ENCODE measurements at places on chromosomes 1 and 21. TPM values are rescaled to one million over a fixed set of nuclear protein-coding genes. Genes with fewer than 3 reads are reported as not detected.

DNA sequence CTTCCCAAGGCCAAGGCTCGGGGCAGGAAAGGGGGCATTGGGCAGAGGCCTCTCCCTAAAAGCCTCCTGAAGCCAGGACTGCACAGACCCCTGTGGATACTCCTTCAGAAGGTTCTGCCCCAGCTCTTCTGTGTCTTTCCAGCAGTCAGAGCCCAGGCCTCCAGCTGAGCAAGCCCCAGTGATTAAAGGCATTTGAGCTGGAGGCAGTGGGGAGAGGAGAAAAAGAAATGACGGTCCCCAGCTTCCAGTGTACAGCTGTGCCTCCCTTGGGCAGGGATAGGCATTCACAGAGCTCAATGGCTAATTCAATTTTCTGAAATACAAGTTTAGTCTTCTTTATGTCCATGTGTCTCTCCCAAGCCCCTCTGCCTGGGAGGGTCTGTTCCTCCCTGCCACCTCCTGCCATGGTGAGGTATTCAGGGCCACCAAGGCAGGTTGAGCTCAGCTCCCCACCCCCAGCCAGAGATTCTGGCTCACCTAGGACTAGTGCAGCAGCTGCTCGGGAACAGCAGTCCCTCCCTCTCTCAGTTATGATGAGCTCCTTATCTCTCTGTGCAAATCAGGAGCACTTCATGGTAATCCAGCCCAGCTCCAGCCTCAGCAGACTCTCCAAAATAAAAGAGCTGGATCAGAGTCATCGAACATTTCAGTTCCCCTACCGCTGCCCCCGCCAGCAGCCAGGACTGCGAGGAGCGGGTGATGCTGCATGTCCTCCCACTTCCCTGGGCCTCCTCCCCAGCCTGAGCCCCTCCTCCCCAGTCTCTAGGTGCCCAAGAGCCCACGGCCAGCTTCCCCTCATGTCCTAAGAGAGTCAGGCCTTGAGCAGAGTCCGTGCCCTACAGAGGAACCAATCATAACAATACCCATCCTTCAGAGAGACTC lies 208.4 kb upstream of the ZC3H12A start:
- H3K27ac ChIP-seq, result no peak overlapping the region
- DNase-seq, result no peak
- no peaks in the 10 kb centered on the region for H3K4me1 ChIP-seq
- no peaks in the 10 kb centered on the region for H3K36me3 ChIP-seq

DNA sequence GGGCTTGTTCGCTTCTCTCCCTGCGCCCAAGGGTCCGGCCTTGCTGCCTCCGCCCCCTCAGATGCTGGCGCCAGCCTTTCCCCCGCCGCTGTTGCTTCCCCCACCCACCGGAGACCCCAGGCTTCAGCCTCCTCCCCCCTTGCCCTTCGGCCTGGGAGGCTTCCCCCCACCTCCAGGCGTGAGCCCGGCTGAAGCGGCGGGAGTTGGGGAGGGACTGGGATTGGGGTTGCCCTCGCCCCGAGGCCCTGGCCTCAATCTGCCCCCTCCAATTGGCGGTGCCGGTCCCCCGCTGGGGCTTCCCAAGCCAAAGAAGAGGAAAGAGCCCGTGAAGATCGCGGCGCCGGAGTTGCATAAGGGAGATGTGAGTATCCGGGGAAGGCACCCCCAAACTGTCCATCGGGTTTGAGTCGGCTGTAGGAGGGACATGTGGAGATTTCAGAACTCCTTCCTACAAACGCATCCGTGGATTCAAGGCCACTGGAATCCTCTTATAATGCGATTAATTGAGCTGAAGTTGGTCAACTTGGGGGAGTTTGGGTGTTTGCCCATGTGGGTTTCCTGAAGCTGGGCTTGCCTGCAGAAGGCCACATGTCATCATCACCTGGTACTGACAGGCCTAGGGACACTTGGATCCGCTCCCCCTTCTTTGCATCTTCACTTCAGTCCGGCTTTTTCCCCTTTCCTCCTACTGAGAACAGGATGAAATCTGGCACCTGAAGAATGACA lies 707 bp downstream of the PRCC start:
- H3K4me3 ChIP-seq, result peak overlapping the region; percentile 98
- DNase-seq, result no peak
- no peaks in the 10 kb centered on the region for H3K36me3 ChIP-seq

- no peaks in the 10 kb centered on the region for H3K36me3 ChIP-seq
- no peak overlapping the region for H3K27ac ChIP-seq
- DNase-seq, result no peak
- H3K4me3 ChIP-seq, result no peak overlapping the region
- no peaks in the 10 kb centered on the region for H3K4me1 ChIP-seq
These were observed 51.0 kb upstream of the POU2F1 start for GRCh38 chr1:167169642-167170041.

TMEM269 gene
- total RNA-seq, result 0.16 TPM

DNA sequence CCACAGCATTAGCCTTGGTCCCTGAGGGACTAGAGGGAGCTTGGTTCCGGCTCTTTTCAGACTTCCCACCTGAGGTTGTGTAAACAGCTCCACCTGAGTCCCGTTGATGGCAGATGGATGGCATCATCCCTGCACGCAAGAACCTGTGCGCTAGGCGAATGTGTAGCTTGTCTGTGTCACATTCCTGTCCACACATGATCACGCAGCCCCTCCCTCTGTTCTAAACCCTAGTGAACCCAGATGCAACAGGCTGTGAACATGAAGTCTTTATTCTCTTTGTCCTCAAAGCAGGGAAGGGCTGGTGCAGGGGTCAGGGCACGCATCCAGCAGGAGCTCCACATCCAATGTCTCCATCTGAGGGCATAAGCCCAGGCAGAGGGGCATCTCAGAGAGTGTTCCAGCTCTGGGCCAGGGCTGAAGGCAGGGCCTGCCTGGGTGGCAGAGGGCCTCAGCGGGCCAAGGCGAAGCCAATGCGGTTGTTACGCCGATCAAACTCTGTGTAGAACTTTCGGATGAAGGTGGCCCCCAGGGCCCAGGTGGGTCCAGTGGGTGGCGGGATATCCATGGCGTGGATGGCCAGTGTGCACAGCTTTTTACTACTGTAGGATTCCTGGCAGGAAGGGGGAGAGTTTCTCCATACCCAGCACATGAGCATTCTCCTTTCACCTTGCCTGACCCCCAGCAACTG lies 2.9 kb upstream of the ETNK2 start:
- no peaks in the 10 kb centered on the region for H3K27me3 ChIP-seq
- DNase-seq, result no peak
- peaks cover 10% of the 10 kb centered on the region for H3K4me1 ChIP-seq
- H3K36me3 ChIP-seq, result no peaks in the 10 kb centered on the region
- no peak overlapping the region for H3K27ac ChIP-seq

GRCh38 chr1:181714428-181714827 lies 231.1 kb downstream of the CACNA1E start:
- no peaks in the 10 kb centered on the region for H3K27me3 ChIP-seq
- no peak overlapping the region for H3K4me3 ChIP-seq
- H3K4me1 ChIP-seq, result no peaks in the 10 kb centered on the region
- no peaks in the 10 kb centered on the region for H3K36me3 ChIP-seq
- no peak for DNase-seq

- H3K27ac ChIP-seq, result peak overlapping the region; percentile 88
- DNase-seq, result no peak
- H3K4me1 ChIP-seq, result no peaks in the 10 kb centered on the region
- no peaks in the 10 kb centered on the region for H3K27me3 ChIP-seq
- H3K36me3 ChIP-seq, result no peaks in the 10 kb centered on the region
These were observed 765 bp upstream of the HIPK1 start for GRCh38 chr1:113928187-113928930.

DNA sequence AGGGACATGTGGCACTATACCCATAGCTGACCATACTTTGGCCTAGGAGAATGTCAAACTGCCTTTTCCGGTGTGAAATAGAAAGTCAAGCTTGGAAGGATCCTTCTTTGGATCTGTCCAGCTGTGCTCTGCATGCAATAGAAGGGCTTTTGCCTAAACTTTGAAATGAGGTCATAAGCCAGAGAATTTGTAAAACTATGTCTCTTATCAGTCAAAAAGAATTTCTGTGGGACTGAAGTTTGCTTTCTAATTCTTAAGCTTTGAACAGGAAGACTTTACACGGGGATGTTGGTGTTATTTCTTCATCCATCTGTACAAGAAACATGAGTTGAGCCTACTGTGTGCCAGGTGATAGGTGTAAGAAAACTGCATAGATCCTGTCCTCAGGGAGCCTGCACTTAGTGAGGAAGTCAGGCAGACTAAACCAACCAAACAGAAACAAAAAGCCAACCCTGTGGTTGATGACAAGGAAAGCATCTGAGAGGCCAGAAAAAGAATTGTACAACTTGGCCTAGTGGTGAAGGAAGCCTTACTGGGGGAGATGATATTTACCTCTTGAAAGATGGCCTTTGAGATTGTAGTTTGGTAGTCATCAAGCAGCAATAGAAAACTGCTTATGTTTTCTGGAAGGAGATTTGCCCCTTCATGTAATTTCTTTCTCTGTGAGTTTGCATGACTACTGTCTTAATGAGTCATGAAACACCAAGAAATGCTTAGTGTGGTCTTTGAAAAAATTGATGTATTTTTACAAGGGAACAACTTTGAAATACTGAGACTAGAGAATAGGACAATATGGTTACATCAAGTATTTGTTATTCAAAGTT lies 24.8 kb downstream of the TGFB2 start:
- H3K36me3 ChIP-seq, result no peaks in the 10 kb centered on the region
- no peaks in the 10 kb centered on the region for H3K27me3 ChIP-seq
- no peak overlapping the region for H3K27ac ChIP-seq
- peaks cover 4% of the 10 kb centered on the region for H3K4me1 ChIP-seq
- no peak for DNase-seq

AGT gene
- total RNA-seq, result 9.1 TPM

- DNase-seq, result no peak
- H3K4me3 ChIP-seq, result no peak overlapping the region
- no peaks in the 10 kb centered on the region for H3K4me1 ChIP-seq
- no peaks in the 10 kb centered on the region for H3K27me3 ChIP-seq
- no peak overlapping the region for H3K27ac ChIP-seq
These were observed 71.4 kb upstream of the COG2 start for GRCh38 chr1:230570724-230571360.

- peak overlapping the region; percentile 82 for H3K4me3 ChIP-seq
- H3K4me1 ChIP-seq, result no peaks in the 10 kb centered on the region
- DNase-seq, result no peak
- peaks cover 18% of the 10 kb centered on the region for H3K27me3 ChIP-seq
These were observed 1.1 kb downstream of the PRRX1 start for GRCh38 chr1:170664828-170665612.

- no peak for DNase-seq
- no peak overlapping the region for H3K4me3 ChIP-seq
- H3K4me1 ChIP-seq, result no peaks in the 10 kb centered on the region
- no peak overlapping the region for H3K27ac ChIP-seq
These were observed 56.0 kb upstream of the NBPF3 start for GRCh38 chr1:21383785-21384401.

C8B gene
- not detected for total RNA-seq

IGSF3 gene
- 19.6 TPM for total RNA-seq

- H3K36me3 ChIP-seq, result no peaks in the 10 kb centered on the region
- no peak for DNase-seq
- H3K27me3 ChIP-seq, result no peaks in the 10 kb centered on the region
- no peaks in the 10 kb centered on the region for H3K4me1 ChIP-seq
These were observed 85.5 kb downstream of the NGF start for GRCh38 chr1:115252585-115252984.

- H3K36me3 ChIP-seq, result no peaks in the 10 kb centered on the region
- H3K27ac ChIP-seq, result peak overlapping the region; percentile 53
- DNase-seq, result peak; percentile 65
- H3K27me3 ChIP-seq, result no peaks in the 10 kb centered on the region
These were observed 14.5 kb upstream of the CPT2 start for GRCh38 chr1:53182111-53182593.

DNA sequence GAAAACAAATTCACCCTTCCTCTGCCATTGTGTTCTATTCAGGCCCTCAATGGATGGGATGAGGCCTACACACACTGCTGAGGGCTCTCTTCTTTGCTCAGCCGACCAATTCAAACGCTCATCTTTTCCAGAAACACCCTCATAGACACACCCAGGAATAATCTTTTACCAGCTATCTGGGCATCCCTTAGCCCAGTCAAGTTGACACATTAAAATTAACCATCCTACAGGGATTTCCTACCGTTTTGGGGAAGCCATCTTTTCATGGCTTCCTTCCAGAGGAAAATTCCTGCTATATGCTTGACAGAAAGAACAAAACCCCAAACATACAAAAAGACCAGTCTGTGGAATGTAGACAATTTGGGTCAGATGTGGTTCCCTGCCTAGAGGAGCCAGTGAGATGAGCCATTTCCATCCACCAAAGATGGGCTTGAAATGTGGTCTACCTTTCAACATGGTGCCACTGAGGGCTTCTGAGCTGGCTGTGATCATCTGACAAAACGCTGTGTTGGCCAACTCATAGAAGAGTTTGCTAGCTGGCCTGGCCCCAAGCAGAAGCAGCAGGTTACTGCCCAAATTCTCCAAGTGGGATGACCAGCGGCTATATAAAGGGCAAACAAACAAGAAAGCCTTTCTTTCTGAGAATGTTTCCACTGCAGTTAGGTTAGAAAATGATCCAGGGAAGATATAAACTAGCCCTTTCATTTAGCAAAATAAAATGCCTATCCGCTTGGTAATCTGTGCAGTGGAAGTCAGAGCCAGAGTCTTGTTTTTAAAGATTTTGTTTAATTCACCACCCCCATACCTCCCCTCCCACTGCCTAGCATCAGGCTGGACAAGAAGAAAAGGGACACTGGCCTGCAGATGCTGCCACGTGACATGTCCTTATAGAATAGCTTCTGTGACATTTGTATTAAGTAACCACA lies 69.1 kb upstream of the MRPS6 start:
- H3K27ac ChIP-seq, result peak overlapping the region; percentile 77
- DNase-seq, result peak; percentile 71
- no peaks in the 10 kb centered on the region for H3K4me1 ChIP-seq
- H3K36me3 ChIP-seq, result no peaks in the 10 kb centered on the region
- H3K4me3 ChIP-seq, result no peak overlapping the region
- H3K27me3 ChIP-seq, result no peaks in the 10 kb centered on the region

SERPINC1 gene
- total RNA-seq, result 0.32 TPM

VHLL gene
- total RNA-seq, result not detected

DNA sequence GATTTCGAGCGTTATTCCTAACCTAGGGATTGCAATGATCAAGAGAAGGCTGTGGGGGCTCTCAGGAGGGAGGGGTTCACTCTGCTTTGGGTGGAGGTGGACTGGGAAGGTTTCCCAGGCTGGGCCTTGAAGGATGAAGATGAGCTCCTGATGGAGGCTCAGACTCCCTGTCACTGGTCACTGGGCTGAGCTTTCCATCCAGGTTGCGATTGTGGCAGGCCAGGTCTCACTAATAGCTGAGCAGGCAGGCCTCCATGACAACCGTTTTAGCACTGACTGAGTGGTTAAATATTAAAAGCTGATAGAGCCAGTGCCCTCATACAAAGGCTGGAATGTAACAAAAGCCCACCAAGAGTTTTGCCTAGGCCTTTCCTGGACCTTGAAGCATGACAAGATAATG lies 36.2 kb upstream of the EFCAB14 start:
- no peaks in the 10 kb centered on the region for H3K36me3 ChIP-seq
- H3K27me3 ChIP-seq, result no peaks in the 10 kb centered on the region
- peaks cover 4% of the 10 kb centered on the region for H3K4me1 ChIP-seq
- DNase-seq, result no peak
- no peak overlapping the region for H3K27ac ChIP-seq

- H3K27me3 ChIP-seq, result no peaks in the 10 kb centered on the region
- H3K4me3 ChIP-seq, result no peak overlapping the region
- no peak overlapping the region for H3K27ac ChIP-seq
- H3K4me1 ChIP-seq, result no peaks in the 10 kb centered on the region
- no peaks in the 10 kb centered on the region for H3K36me3 ChIP-seq
These were observed 166.9 kb downstream of the HLX start for GRCh38 chr1:221045842-221046831.

GRCh38 chr21:45444385-45444784 lies 39.4 kb downstream of the COL18A1 start:
- H3K27me3 ChIP-seq, result no peaks in the 10 kb centered on the region
- H3K4me1 ChIP-seq, result no peaks in the 10 kb centered on the region
- H3K4me3 ChIP-seq, result no peak overlapping the region
- no peaks in the 10 kb centered on the region for H3K36me3 ChIP-seq

All from breast epithelium (tissue), 4 donors.